ENCODE measurements at places on chromosomes 2 and 18.

DNA sequence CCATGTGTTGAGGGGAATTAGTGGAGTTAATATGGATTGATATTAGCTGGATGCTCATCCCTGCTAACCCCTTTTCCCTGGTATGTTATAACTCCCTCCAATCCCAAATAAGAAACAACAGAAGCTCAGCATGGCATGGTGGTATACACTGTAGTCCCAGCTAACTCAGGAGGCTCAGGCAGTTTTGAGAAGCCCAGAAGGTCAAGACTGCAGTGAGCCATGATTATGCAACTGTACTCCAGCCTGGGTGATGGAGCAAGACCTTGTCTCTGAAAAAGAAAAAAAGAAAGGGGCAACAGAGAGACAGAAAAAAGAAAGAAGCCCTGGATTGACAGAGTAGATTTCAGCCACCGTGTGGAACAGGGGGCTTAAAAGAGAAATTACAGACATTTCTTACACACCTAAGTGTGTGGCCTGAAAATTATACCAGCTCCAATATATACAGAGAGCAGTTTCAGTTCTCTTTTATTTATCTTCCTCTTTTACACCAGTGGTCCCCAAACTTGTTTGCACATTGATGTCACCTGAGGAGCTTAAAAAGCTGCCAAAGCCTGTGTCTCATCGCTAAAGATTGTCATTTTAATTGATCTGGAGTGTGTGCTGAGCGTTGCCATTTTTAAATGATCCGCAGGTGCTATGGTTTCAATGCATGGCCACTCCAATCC, 203.6 kb downstream of the UBE2E3 start:
- no peak for DNase-seq

GRCh38 chr2:112166806-112167499, 28.8 kb downstream of the FBLN7 start:
- no peak for DNase-seq

DNA sequence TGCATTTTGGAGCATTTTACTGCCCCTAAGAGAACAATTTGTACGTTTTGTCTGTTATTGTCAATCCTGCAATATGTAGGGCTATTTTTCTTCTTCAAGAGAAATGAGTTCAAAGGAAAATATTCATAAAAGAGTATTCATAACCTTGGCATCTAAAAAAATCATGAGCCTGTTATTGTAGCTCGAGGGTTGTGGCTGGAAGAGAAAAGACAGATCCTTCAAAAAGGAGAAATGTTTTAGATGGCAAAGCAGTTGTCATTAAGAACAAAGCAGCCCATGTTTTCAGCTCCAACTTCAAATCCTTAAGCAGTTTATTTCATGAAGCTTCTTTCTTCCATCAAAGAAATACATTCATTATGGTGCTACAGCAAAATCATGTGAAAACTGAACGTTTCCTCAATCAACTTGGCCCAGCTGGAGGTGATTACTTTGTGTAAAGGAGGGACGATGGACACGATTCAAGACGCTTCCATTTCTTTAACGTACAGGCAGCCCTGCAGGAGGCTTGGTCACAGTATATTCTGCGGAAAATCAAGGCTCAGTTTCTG, 31.4 kb downstream of the QPCT start:
- DNase-seq = no peak

- DNase-seq = no peak
These were observed 15.6 kb downstream of the IL1R1 start for GRCh38 chr2:102158011-102158755.

DNA sequence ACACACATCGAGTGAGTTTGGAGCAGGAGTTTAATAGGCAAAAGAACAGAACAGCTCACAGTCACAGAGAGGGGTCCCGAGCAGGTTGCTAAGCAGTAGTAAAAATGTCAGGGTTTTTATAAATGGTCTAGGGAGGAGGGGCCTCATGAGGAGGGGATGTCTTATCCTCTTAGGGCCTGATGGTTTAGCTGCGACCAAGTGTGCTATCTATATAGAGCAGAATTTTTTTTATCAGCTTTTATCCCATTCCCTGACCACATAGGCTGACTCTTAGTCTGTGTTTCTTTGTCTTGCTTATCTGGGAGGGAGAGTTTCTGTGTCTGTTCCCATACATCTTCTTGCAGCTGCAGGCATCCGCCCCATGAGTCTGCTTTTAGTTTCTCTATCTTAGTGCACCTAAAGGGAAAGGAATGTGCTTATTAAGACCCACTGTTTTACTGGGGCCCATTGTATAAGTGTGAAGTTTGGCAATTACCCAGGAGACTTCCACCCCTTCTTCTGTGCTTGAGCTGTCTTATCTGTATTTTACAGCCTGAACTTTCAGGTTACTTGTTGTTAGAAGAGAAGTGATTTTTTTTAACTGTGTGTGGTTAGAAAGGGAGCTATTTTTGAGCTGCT, 30.4 kb upstream of the GMCL1 start:
- DNase-seq = no peak

GRCh38 chr2:101148777-101149176, 2.4 kb downstream of the TBC1D8 start:
- no peak for DNase-seq

- DNase-seq = no peak
These were observed 117.0 kb downstream of the LAMA1 start for GRCh38 chr18:7000484-7001096.

DNA sequence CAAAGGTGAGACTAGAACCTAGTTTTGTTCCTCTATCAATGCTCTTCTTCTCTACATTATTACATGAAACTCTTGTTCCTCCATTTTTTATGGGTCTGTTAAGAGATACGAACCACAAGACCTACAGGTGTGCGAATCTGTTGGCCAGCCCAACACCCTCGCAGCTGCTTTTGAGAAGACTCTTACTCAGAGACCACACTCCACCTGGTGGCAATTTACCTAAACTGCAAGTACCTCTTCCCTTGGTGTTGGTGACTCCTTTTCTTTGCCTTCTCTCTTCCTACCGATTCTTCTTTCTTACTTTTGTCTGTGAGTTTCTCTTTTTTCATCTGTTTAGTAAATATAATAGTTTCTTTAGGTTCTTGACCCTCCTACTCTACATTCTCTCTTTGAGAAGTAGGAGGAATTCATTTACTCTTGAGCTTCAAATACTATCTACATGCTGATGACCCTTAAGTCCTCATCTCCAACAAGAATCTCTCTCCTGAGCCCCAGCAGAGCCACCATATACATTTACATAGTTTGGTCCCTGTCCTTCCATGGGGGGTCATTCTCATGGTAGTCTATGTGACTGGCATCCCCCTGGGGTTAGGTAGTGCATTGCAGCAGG, 81.8 kb upstream of the GAREM1 start:
- peak; percentile 1 for DNase-seq

GRCh38 chr2:159160412-159160811, 126.1 kb downstream of the WDSUB1 start:
- no peak for DNase-seq

DNA sequence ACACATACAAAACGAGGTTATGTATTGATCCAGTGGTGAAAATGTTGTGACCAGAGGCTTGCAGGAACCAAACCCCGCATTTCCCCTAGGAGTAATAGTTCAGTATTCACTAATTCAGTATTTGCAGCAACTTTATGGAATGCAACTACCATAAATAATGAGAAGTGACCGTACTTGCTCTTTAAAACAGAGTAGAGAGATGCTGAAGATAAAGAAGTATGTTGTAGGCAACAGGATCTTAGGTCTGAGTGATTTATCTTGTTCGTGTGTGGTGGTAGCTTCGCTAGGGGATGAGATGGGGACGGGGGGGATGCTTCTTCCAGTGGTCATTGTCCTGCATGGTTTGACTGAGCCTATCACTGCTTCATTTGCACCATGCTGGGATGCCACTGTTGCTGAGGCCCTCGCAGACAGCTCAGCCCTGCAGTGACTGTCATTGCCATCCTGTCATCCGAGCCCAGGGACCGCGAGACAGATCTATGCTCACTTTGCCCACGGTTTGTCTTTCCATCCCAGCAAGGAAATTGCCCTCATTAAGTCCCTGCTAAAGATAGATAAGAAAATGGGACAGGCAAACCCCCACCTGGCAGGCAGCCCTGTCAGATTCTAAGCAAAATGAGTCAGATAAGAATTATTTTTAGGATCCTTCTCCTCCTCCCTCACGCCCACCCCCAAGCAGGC, 181.3 kb downstream of the CTIF start:
- DNase-seq = no peak

DNA sequence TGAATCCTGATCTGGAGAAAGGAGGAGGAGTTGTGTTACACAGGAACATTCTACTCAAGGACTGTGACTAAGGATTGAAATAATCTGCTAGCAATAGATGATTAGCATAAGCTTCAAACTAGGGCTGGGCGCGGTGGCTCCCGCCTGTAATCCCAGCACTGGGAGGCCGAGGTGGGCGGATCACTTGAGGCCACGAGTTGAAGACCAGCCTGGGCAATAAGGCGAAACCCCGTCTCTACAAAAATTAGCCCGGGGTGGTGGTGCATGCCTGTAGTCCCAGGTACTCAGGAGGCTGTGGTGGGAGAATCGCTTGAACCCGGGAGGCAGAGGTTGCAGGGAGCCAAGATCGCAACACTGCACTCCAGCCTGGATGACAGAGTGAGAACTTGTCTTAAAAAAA, 1.5 kb downstream of the TRMT61B start:
- no peak for DNase-seq

GRCh38 chr2:231634412-231634811, 41.7 kb downstream of the TEX44 start:
- no peak for DNase-seq

- no peak for DNase-seq
These were observed 12.7 kb downstream of the OLA1 start for GRCh38 chr2:174235680-174236079.

DNA sequence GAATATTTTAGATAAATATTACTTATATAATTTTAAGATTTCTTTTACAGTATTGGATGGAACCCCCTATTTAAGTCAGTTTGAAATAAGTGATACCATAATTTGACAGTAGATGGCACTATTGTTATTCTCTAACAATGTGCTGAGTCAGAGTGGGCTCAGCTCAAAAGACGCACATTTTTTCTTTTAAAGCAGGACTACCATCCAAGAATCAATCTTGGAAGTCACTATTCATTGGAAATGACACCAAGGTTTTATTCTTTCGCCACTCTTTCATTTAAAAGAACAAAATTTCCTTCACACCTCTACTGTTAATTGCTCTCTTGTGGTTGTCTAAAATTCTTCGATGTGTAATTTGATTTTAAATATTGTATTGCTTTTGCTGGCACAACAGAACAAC, 32.6 kb upstream of the SPAG16 start:
- no peak for DNase-seq

GRCh38 chr18:46751882-46752281, 5.0 kb downstream of the ST8SIA5 start:
- DNase-seq = no peak

DNA sequence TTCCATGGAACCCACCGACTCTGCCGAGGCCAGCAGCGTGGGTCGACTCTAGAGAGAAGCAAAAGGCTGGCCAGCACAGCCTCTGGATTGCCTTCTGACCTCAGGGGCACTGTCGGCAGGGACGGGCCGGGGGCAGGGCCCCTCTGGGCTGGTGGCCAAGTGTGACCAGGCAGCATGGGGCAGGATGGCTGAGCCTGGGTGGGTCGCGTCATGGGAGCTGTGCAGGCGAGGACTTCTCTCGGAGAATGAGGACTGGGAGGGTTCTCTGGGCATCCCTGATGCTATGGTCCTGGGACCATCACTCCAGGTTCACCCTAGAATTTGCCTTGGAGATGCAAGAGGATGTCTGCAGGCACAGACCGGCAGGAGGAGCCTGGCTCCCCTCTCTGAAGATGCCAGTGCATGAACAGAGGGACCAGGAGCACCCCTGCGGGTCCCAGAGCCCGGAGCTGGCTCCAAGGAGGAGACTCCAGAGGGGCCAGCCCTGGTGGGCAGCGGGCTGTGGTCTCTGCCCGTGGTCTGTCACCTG, 289.2 kb downstream of the NDUFA10 start:
- DNase-seq = no peak

- DNase-seq = no peak
These were observed 334.5 kb downstream of the PTPRM start for GRCh38 chr18:7901657-7902056.

DNA sequence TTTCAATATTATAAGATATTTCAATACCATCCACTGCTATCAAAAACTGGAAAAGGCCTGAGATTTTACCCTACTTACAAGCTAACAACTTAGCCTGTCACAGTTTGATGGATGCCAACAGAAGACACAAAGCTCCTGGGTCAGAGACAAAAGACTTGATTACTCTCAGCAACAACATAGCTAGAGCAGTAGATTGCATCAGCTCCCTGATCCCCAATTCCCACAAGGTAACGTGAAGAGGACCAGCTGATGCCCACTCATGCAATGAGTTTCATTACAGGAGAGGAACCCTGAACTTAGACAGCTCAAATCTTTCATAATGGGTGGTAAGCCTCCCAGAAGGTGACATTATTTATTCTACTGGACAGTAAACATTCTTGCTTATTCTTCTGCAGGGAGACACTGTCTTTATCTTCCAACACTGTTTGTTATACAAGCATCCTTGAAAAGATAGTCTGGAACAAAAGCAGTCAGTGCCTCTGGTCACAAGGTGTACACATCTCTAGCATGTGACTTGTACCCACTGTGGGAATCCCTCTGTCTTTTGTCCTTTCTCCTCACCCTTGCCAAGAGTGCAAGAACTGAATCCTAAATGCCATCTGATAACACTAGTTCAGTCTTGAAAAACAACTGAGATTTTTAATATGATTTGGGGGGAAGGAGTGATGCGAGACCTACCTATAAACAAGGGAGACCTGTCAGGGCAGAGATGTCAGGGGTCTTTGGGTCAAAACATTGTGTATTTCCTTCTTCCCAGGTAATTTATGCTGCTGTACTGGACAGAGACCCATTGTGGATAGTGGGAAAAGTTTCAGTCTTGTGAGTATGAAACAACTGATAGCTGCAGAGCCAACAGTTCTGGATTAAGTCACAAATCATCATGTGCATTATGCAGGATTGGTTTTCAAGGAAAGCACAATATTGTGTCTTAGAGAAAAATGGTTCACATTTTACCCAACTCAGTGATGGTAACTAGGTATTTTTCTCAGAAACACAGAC, 102.4 kb downstream of the AOX1 start:
- no peak for DNase-seq

GRCh38 chr2:236855866-236856847, 229.5 kb upstream of the COPS8 start:
- DNase-seq = no peak

DNA sequence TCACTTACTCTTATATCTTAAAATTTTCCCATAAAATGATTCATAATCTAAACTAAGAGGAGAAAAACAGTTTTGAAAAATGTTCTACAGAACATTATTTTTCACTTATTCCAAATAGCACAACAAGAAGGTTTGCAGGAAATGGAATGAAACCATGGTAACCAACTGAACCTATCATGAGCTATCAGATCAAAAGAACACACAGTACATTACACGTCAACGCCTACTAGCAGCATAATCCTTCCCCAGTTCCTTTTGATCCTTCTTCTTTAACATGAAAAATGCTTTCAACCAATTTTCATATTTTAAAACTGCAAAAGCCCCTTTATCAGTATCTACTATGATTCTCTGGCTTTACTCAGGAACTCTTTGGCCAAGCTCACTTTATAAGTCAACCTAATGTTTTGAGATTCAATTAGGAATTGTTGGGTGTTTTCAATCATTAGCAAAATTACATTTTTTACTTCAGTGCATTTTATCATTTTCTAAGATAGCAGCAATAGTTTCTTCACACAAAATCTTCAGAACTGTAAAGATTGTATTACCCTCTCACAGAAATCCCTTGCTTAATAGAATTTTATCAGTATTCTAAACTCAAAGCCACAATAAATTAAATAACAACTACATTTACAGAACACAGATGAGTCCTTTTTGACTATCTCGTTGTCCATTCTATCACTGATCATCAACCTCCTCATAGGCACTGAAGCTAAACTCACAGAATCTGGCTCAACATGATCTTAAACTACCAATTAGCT, 102.5 kb downstream of the CHN1 start:
- no peak for DNase-seq

All from stimulated activated CD8-positive, alpha-beta memory T cell treated with anti-CD3 and anti-CD28 coated beads, Interleukin-2, amount 100 ng/mL, for 1 hour (primary cell).